ENCODE measurements at places on chromosomes 6 and 20.

- no peak for DNase-seq
These were observed 44.1 kb upstream of the ADGRF1 start for GRCh38 chr6:47086051-47086770.

- no peak for DNase-seq
These were observed 80.4 kb upstream of the ZNF184 start for GRCh38 chr6:27553123-27553904.

- DNase-seq = no peak
These were observed 37.4 kb downstream of the PLCG1 start for GRCh38 chr20:41174782-41175181.

- no peak for DNase-seq
These were observed 143.4 kb upstream of the SOX4 start for GRCh38 chr6:21450149-21450548.

GRCh38 chr6:39956936-39957335 is 22.7 kb upstream of the MOCS1 start:
- DNase-seq = no peak

DNA sequence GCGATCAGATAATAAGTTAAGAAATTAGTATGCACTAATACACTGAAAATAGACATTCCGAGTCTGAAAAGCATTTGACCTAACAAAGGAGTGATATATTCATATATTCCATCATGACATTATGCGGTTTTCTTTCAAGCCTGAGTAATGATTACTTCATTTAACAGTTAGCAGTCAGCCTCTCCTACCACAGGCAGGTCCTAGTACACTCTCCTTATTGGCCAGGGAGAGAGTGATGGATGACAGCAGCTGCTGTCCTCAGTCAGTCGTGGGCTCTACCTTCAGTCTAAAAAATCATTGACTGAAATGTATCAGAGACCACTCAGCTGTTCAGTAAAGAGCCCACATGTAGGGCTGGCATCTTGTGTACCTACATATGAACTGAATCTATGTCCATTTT is 33.2 kb upstream of the VGLL2 start:
- DNase-seq = no peak

DNA sequence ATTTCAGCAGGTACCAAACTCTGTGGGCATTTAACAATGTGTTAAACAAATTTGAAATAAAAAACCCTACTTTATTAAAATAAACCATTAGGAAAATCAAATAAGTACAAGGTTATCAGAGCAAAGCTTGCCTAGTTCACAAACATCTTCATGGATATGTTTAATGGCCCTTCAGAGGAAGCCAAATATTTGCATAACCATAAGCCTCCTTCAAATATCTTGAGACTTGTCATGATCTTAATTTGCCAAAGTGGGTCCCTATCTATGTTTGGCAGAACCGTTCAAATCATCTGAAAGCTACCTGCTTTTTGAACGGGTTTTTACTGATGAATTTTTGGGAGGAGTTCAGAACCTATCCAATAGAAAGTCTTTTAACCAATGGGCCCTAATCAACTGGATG is 176.3 kb downstream of the BACH2 start:
- DNase-seq = no peak

- DNase-seq = no peak
These were observed 30.5 kb downstream of the NFATC2 start for GRCh38 chr20:51511861-51512619.

- DNase-seq = no peak
These were observed 25.2 kb downstream of the TBPL1 start for GRCh38 chr6:133977983-133978895.

GRCh38 chr6:36780442-36781177 is 58.6 kb downstream of the CPNE5 start:
- no peak for DNase-seq

GRCh38 chr20:25203089-25203488 is 7.6 kb downstream of the ENTPD6 start:
- DNase-seq = no peak

DNA sequence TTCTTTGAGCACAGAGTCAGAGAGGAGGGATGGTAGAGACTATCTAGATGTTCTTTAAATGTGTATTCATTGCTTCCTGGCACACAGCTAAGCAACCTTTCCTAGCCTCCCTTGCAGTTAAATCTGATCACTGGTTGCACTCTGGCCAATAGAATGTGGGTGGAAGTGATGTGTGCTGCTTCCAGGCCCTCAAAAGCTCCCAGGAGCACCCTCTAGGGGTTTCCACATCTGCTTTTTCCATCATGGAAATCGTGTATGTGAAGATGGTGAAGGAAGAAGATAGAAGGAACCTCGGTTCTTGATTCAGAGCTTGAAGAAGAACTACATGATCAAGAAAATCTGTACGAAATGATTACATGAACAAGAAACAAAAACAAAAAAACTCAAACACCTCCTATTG is 149.8 kb upstream of the JAG1 start:
- DNase-seq = no peak

- no peak for DNase-seq
These were observed at the start of gene ELOVL2 for GRCh38 chr6:11043961-11044711. Gene ELOVL2, minus strand, starts transcription at chr6:11044305. Its CDS starts 75 bp downstream, at chr6:11044230.

GRCh38 chr6:20777801-20778200 is 243.5 kb downstream of the CDKAL1 start:
- DNase-seq = no peak

DNA sequence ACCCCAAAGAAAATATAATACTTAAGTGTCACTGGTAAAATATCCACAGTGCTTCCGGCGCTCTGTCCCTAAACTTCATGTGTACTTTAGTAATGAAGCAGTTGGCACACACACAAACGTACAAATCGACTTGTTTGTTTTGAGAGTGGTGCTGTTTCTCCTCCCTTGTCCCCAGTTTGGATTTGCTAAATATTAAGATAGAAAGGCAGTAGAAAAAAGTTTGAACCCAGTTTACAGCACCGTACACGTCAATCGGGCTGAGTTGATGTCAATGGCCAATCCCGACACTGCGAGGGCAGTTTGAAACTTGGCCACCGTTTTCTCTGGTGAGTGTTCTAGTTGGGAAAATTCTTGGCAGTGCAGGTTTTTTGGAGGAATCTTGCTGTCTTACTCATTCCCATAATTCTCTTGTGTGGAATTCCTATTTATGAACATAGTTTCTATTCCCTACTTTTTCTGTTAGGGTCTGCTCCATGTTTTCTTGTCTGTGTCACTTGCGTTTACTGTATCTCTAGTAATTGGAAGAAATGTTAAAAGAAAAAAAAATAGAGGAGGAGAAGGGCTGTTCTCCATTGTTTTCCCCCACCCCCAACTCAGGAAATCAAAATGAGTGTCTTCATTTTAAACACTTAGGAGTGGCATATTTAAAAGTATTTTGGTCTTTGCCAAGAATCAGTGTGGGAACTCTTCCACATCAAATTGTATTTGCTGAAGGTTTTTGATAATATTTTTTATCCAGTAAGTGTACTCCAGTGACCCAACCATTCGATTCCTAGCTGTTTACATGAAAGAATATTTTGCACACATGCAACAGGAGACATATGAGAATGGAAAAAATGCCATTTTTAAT is 72.3 kb downstream of the OR2B2 start:
- no peak for DNase-seq

DNA sequence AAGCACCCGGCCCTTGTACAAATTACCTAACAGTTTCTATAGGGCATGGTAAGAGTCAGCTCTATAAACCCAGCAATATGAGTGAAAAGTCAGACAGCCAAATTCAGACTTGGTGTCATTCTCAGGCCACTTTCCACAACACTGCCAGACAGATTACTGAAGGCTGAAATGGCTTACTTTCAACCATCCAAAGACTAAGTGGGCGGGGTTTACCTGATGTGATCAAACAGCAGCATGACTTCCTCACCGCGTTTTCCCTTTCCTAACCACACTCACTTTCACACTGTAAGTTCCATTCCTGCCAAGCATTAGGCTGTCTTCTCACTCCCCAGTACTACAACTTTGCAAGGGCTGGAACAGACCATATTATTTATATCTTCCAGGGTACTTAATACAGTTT is 85.9 kb downstream of the SMLR1 start:
- DNase-seq = no peak

DNA sequence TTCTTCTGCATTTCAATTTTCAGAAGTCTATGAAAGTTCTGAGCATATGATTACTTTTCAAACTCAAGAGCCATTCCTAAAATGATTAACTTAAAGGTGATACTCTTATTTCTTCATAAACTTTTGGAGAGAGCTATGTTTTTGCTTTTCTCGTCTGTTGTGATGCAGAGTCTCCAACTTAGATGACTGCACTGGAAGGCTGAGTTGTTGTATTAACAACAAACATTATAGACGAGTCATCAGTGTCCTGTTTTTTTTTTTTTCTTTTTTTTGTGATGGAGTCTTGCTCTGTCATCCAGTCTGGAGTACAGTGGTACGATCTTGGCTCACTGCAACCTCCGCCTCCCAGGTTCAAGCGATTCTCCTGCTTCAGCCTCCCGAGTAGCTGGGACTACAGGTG is 101.9 kb downstream of the CD109 start:
- no peak for DNase-seq

DNA sequence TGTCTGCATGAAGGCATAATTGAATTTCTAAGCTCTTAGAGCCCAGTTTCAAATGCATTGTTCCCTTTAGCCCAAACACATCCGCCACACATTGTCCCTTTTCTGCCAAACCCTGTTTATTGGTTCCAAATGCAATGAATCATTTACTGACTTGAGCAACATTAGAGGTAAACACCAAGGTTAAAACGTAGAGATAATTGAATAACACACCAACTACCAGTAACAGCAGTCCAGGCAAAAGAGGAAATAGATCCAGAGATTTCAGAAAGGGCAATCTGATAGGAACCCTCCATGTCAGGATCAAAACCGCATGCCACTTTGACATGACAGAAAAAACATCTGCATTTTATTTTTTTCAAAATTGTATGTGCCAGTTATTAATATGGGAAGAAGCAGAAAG is 114.8 kb downstream of the PKHD1 start:
- DNase-seq = no peak

- DNase-seq = no peak
These were observed 167.3 kb upstream of the GMDS start for GRCh38 chr6:2412731-2413130.

GRCh38 chr6:137819740-137820139 is 47.3 kb upstream of the TNFAIP3 start:
- DNase-seq = peak; percentile 35

- DNase-seq = peak; percentile 19
These were observed 14.6 kb downstream of the CD40 start for GRCh38 chr20:46132705-46133120.

- no peak for DNase-seq
These were observed 95.9 kb downstream of the NFATC2 start for GRCh38 chr20:51446656-51447055.

DNA sequence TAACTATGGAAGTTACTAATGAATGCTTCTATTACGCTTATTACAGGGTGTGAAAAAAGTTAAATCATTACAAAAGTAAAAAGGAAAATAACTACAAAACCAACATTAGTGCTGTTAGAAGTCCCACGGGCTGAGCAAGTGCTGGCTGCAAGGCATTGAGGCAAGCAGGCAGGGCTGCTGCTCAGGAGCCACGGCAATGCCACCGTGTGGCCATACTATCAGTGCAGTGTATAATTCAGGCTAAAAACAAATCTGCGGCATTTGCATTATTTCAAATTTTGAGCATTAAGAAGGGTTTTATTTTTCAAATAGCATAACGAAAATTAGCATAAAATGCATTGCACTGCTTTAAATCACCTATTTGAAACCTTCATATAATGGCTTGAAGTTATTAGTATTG is 17.1 kb downstream of the IFNGR1 start:
- no peak for DNase-seq

DNA sequence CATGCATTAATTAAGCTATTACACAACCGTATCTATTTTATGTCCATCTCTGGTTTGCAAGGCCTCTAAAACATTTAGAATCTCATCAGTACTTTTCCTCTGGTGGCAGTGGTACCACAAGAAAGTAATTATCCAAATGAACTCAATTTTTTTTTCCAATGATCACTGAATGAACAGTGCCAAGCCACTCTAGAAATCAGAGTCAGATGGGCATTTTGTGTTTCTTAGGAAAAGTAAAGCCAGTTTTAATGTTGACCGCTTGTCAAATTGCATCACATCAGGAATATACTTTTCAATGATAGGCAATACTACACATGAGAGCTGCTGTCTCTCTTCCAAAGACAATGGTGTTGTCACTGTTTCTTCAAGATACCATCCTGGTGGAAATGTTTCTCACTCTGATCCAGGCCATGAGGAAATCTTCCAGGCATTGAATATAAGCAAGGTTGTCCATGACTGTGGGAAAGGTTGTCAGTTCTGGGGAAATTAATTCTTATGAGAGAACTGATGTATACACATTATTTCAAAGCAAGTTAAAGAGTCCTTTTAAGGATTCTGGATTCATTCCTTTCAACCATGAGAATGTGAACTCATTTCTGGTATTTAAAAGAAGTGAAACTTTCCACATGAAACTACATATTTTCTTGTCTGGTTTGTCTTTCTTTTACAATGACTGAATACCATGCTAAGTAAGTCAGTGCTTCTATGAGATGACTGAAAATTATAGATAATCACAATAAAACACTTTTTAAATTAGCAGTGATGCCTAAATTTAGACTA is 108.8 kb upstream of the TCF21 start:
- no peak for DNase-seq

GRCh38 chr20:54026295-54027064 is 43.9 kb downstream of the BCAS1 start:
- DNase-seq = no peak

GRCh38 chr6:35280903-35281302 is 16.7 kb upstream of the DEF6 start:
- DNase-seq = no peak

DNA sequence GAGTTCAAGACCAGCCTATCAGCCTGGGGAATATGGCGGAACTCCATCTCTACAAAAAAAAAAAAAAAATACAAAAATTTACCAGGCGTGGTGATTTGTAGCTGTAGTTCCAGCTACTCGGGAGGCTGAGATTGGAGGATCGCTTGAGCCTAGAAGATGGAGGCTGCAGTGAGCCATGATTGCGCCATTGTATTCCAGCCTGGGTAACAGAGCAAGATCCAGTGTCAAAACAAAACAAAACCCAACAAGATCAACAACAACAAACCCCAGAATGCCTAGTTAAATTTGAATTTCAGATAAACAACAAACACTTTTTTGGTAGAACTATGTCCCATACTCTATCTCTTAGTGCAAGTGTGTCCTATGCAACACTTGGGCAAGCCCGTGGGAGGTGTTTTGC is 39.9 kb downstream of the SNAI1 start:
- no peak for DNase-seq

DNA sequence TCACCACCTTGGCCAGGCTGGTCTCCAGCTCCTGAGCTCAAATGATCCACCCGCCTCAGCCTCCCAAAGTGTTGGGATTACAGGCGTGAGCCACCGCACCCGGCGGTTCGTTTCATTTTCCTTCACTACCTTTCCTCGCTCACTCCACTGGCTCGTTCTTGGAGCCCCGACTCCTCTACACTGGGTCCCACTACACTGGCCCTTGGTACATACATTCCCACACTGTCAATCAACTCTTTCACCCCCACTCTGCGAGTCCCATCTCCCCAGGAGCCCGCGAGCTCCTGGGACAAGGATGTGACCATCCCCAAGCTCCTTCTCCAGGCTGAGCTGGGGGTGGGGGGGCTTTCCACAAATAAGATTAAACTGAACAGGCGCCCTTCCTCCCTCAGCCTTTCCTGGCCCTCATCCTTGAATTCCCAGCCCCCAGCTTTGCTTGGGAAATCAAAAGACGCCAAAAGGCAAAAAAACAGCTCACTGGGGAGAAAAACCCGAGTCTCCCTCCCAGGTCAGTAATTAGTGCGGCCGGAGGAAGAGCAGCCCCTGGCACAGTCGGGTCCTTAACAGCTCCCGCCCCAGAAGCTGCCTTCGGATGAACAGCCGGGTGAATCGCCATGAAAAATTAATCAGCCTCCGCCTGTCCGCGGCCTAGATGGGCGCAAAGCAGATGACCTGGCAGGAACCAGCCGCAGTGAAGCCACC is 42.8 kb upstream of the LY86 start:
- no peak for DNase-seq

Data from T-helper 22 cell (primary cell).